CD4-positive, CD25-positive, alpha-beta regulatory T cell (primary cell): ENCODE measurements at places on chromosomes 3 and 15. TPM values are rescaled to one million over a fixed set of nuclear protein-coding genes. Genes with fewer than 3 reads are reported as not detected.

Gene HHATL
- not detected for total RNA-seq

Gene SLCO2A1
- not detected for total RNA-seq

Gene WNT7A
- 2.5 TPM for total RNA-seq

Gene DAZL
- total RNA-seq, result not detected

Gene CADM2
- total RNA-seq, result not detected

Gene XCR1
- total RNA-seq, result not detected

Gene TMEM212
- not detected for total RNA-seq

Gene CHRNA7
- total RNA-seq, result not detected

Gene ST6GAL1
- total RNA-seq, result 179 TPM

Gene FEZF2
- total RNA-seq, result not detected

Gene AHSG
- total RNA-seq, result not detected

Gene NOX5
- not detected for total RNA-seq

Gene GNAT1
- total RNA-seq, result not detected

DNA sequence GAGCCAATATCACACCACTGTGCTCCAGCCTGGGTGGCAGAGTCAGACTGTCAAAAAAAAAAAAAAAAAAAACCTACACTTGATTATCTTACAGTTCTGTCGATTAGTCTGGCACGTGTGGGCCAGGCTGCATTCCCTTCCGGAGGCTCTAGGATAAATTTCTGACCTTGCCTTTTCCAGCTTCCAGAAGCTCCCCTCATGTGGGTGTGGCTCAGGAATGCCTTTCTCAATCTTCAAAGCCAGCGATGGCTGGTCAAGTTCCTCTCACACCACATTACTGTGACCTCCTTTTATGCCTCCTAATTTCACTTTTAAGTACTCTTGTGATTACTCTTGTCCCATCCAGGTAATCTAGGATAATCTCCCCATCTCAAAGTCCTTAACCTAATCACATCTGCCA, 58.2 kb upstream of the DUT start:
- peaks cover 2% of the 10 kb centered on the region for H3K27me3 ChIP-seq
- H3K4me3 ChIP-seq, result no peak overlapping the region
- no peak for DNase-seq
- H3K36me3 ChIP-seq, result no peaks in the 10 kb centered on the region

GRCh38 chr15:71117714-71118305, 2.5 kb downstream of the THSD4 start:
- H3K4me3 ChIP-seq, result no peak overlapping the region
- peaks cover 14% of the 10 kb centered on the region for H3K27me3 ChIP-seq
- H3K27ac ChIP-seq, result no peak overlapping the region
- no peak for DNase-seq
- no peaks in the 10 kb centered on the region for H3K36me3 ChIP-seq

- no peak overlapping the region for H3K4me3 ChIP-seq
- H3K27me3 ChIP-seq, result no peaks in the 10 kb centered on the region
- no peak overlapping the region for H3K27ac ChIP-seq
Observed at GRCh38 chr3:151550025-151550618, 89.3 kb upstream of the IGSF10 start.

GRCh38 chr3:52350981-52351761, 35.1 kb downstream of the DNAH1 start:
- no peak overlapping the region for H3K27ac ChIP-seq
- no peak for DNase-seq
- no peaks in the 10 kb centered on the region for H3K27me3 ChIP-seq
- no peak overlapping the region for H3K4me3 ChIP-seq
- H3K4me1 ChIP-seq, result no peaks in the 10 kb centered on the region
- peaks cover 59% of the 10 kb centered on the region for H3K36me3 ChIP-seq

GRCh38 chr3:18426597-18427193, 1.6 kb upstream of the SATB1 start:
- no peak for DNase-seq
- H3K27me3 ChIP-seq, result peaks cover 3% of the 10 kb centered on the region
- no peaks in the 10 kb centered on the region for H3K36me3 ChIP-seq

- no peak for DNase-seq
- no peaks in the 10 kb centered on the region for H3K27me3 ChIP-seq
- no peaks in the 10 kb centered on the region for H3K36me3 ChIP-seq
- H3K4me3 ChIP-seq, result no peak overlapping the region
- H3K27ac ChIP-seq, result no peak overlapping the region
Observed at GRCh38 chr3:102979682-102980354, 545.0 kb downstream of the ZPLD1 start.

GRCh38 chr3:141455603-141456300, 31.1 kb upstream of the RASA2 start:
- H3K4me1 ChIP-seq, result peaks cover 24% of the 10 kb centered on the region
- no peaks in the 10 kb centered on the region for H3K27me3 ChIP-seq
- no peaks in the 10 kb centered on the region for H3K36me3 ChIP-seq
- no peak overlapping the region for H3K27ac ChIP-seq
- no peak for DNase-seq

GRCh38 chr15:100101426-100102089, 240.2 kb downstream of the ADAMTS17 start:
- no peaks in the 10 kb centered on the region for H3K36me3 ChIP-seq
- DNase-seq, result no peak
- H3K4me3 ChIP-seq, result no peak overlapping the region
- no peaks in the 10 kb centered on the region for H3K4me1 ChIP-seq
- H3K27ac ChIP-seq, result no peak overlapping the region

- H3K4me3 ChIP-seq, result no peak overlapping the region
- H3K27me3 ChIP-seq, result no peaks in the 10 kb centered on the region
- no peaks in the 10 kb centered on the region for H3K36me3 ChIP-seq
- no peaks in the 10 kb centered on the region for H3K4me1 ChIP-seq
Observed at GRCh38 chr15:74201710-74202420, 722 bp downstream of the STRA6 start.

- H3K27me3 ChIP-seq, result no peaks in the 10 kb centered on the region
- no peak overlapping the region for H3K4me3 ChIP-seq
- no peaks in the 10 kb centered on the region for H3K4me1 ChIP-seq
- no peak for DNase-seq
- no peaks in the 10 kb centered on the region for H3K36me3 ChIP-seq
Observed at GRCh38 chr3:68771681-68772080, 160.7 kb downstream of the TAFA4 start.

DNA sequence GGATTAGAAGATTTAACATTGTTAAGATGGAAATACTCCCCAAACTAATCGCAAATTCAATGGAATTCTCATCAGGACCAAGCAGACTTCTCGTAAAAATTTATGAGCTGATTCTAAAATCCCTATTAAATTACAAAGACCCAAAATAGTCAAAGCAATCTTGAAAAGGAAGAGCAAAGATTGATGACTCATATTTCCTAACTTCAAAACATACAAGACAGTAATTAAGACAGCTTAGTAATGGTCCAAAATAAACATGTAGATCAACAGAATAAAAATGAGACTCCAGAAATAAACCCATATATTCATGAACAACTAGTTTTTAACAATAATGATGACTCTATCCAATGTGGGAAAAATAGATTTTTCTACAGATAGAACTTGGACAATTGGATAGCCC, 148.7 kb downstream of the SI start:
- no peak overlapping the region for H3K4me3 ChIP-seq
- H3K4me1 ChIP-seq, result no peaks in the 10 kb centered on the region
- H3K36me3 ChIP-seq, result no peaks in the 10 kb centered on the region
- H3K27ac ChIP-seq, result no peak overlapping the region
- no peak for DNase-seq

DNA sequence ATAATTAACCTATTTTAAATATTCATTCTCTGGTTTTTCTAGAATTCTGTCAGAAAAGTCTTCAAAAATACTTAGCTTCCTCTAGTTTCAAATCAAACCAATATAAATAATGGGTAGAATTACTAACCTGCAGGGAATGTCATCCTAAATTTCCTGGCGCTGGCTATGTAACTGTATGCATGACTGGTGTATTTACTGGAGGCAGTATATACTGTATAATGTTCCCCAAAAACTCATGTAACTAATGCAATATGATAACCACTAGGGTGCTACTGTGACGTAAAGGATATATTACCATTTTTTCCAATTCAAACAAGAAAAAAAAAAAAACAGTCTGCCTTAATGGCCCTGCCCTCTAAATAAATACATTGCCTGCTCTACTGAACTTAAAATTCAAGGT, 407.5 kb downstream of the MECOM start:
- H3K4me3 ChIP-seq, result no peak overlapping the region
- H3K4me1 ChIP-seq, result no peaks in the 10 kb centered on the region
- no peaks in the 10 kb centered on the region for H3K27me3 ChIP-seq
- H3K36me3 ChIP-seq, result no peaks in the 10 kb centered on the region
- DNase-seq, result no peak
- no peak overlapping the region for H3K27ac ChIP-seq

GRCh38 chr3:150149651-150150051, 179.0 kb upstream of the PFN2 start:
- DNase-seq, result no peak
- no peaks in the 10 kb centered on the region for H3K4me1 ChIP-seq
- H3K36me3 ChIP-seq, result no peaks in the 10 kb centered on the region
- H3K27me3 ChIP-seq, result peaks cover 3% of the 10 kb centered on the region

DNA sequence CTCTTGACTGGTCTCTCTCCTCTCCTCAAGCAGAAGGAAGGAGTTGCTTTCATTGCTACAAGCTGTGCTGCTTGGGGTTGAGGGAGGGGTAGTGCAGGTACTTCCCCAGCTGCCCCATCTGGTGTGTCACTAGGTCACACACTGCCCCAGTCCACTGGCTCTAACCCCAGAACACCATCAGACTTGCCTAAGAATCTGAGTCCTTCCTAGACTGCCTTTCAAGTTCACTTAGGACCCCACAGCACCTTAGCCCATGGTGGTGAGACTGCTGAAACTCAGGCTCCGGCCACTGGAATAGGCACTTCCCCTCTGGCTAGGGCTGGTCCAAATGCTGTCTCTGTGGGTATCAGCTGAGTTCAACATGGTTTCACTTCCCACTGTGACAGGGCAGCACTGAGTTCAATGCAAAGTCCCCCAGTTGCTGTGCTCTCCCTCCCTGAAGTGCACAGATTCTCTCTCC, 279.7 kb upstream of the GOLGA6L4 start:
- H3K4me1 ChIP-seq, result no peaks in the 10 kb centered on the region
- H3K27ac ChIP-seq, result no peak overlapping the region
- no peaks in the 10 kb centered on the region for H3K36me3 ChIP-seq
- H3K27me3 ChIP-seq, result peaks cover 5% of the 10 kb centered on the region
- no peak for DNase-seq

- no peaks in the 10 kb centered on the region for H3K4me1 ChIP-seq
- DNase-seq, result no peak
- H3K36me3 ChIP-seq, result no peaks in the 10 kb centered on the region
- H3K4me3 ChIP-seq, result no peak overlapping the region
- no peak overlapping the region for H3K27ac ChIP-seq
Observed at GRCh38 chr3:123082370-123083065, 15.7 kb downstream of the PDIA5 start.

DNA sequence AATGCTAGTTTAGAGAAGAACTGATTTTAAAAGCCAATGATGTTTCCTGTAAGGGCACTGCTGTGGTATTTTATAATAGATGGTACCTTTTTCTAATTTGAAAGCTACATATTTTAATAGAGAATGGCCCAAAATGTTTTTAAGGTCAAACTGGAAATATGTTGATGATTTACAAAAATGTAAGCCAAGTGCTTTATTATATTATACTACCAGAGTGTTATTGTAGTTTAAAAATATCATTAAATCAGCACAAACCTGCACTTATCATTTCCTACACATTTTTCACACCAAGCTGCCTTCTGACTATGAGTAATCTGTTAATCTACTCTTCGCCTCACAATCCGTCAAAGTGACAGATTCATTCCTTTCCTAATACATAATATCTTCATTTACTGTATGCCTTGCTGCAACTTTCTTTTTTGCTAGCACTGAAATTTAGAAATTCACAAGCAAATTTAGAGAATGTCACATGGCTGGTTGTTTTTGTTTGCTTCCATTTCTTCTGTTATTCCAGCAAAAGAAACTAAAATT, 126.4 kb upstream of the FAM3D start:
- no peaks in the 10 kb centered on the region for H3K36me3 ChIP-seq
- H3K4me3 ChIP-seq, result no peak overlapping the region
- no peak for DNase-seq
- H3K27me3 ChIP-seq, result peaks cover 4% of the 10 kb centered on the region
- no peak overlapping the region for H3K27ac ChIP-seq

- no peak overlapping the region for H3K27ac ChIP-seq
- H3K36me3 ChIP-seq, result peaks cover 31% of the 10 kb centered on the region
- no peak for DNase-seq
- H3K27me3 ChIP-seq, result no peaks in the 10 kb centered on the region
Observed at GRCh38 chr3:12993517-12994356, 79.5 kb downstream of the IQSEC1 start.

DNA sequence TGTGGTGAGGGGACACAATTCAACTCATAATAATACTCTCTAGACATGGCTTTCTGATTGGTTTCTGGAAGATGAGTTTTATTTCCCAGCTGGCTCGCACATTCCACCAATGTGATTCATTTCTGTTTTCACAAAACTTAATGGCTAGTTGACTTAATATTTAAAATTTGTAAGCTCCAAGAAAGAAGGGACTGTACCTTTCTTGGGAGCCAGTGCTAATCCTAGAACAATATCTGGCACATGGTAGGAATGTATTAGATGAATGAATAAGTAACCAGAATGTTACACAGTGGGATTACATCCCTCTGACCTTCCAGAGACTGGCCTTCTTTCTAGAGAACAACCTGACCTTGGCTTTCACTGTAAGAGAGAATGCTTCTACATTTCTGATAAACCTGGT, 262.8 kb downstream of the RORA start:
- no peak overlapping the region for H3K27ac ChIP-seq
- no peak overlapping the region for H3K4me3 ChIP-seq
- no peak for DNase-seq
- no peaks in the 10 kb centered on the region for H3K36me3 ChIP-seq

GRCh38 chr3:16546186-16547010, 32.9 kb upstream of the RFTN1 start:
- no peak overlapping the region for H3K4me3 ChIP-seq
- no peak overlapping the region for H3K27ac ChIP-seq
- DNase-seq, result no peak
- H3K27me3 ChIP-seq, result peaks cover 2% of the 10 kb centered on the region
- H3K4me1 ChIP-seq, result no peaks in the 10 kb centered on the region

GRCh38 chr15:36784098-36784670, 204.8 kb downstream of the CDIN1 start:
- H3K36me3 ChIP-seq, result no peaks in the 10 kb centered on the region
- no peaks in the 10 kb centered on the region for H3K27me3 ChIP-seq

GRCh38 chr3:129260606-129261005, 11.2 kb downstream of the COPG1 start:
- H3K4me1 ChIP-seq, result no peaks in the 10 kb centered on the region
- no peak for DNase-seq
- no peak overlapping the region for H3K4me3 ChIP-seq
- H3K36me3 ChIP-seq, result peaks cover 91% of the 10 kb centered on the region
- no peak overlapping the region for H3K27ac ChIP-seq

- no peak overlapping the region for H3K4me3 ChIP-seq
- H3K4me1 ChIP-seq, result no peaks in the 10 kb centered on the region
Observed at GRCh38 chr15:39242345-39242744, 338.5 kb upstream of the THBS1 start.

GRCh38 chr3:58681863-58682262, 15.3 kb upstream of the FAM3D start:
- H3K27ac ChIP-seq, result no peak overlapping the region
- H3K4me1 ChIP-seq, result no peaks in the 10 kb centered on the region
- no peaks in the 10 kb centered on the region for H3K36me3 ChIP-seq
- no peak overlapping the region for H3K4me3 ChIP-seq
- no peaks in the 10 kb centered on the region for H3K27me3 ChIP-seq
- DNase-seq, result no peak

GRCh38 chr15:55990516-55990915, 2.9 kb downstream of the NEDD4 start:
- peaks cover 6% of the 10 kb centered on the region for H3K27me3 ChIP-seq
- no peak overlapping the region for H3K27ac ChIP-seq
- no peaks in the 10 kb centered on the region for H3K36me3 ChIP-seq
- DNase-seq, result no peak
